ENCODE measurements at places on chromosomes 6 and 20.

GRCh38 chr6:67201563-67201962 is 1433.5 kb upstream of the ADGRB3 start:
- no peak for DNase-seq

DNA sequence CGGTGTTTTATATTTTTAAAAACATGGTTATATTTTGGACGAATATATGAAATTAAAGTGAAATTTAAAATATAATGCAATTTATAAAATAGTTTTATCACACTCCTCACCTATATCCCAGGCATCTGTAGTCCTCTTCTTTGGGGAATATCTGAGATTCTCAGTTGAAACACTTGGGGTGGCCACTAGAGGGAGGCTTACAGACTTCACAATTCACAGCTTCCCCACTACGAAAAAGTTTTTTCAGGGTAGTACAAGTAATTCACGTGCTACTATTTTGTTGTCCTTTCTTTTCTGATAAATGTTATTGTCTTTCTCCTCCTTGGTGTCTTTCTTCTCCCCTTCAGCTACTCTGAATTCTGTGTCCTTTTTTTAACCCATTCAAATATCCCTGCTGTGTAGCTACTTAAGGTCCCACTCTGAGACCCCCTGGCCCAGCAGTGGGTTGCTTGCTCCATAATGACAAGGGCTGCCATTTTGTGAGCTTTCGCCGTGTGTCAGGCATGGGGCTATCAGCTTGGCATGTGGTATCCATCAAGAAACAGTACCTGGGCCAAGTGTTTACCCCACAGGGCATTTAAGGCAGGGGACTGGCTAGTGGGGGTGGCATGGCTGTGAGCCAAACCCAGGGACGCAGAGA is 43.6 kb upstream of the PHACTR3 start:
- no peak for DNase-seq

DNA sequence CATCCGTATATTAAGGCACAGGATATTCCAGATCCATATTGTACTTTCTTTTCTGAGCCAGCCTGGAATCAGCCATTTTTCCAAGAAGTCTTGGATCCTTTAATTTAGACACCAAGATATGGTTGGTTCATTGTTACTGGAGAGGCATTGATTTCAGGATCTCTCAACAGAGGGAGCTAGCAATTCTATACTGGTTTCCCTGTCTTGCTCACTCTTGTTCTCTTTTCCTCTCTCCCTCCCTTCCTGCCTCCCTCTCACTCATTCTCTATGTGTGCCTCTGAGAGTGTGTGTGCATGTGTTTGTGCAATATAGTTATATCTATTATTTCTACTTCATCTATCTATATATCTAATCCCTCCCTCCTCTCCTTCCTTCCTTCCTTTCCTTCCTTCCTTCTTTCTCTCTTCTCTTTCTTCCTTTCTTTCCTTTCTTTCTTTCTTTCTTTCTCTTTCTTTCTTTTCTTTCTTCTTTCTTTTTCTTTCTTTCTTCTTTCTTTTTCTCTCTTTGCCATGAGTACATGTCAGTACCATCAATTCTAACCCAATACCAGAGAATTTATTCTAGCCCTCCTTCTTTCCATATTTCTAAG is 299.1 kb downstream of the EPHA7 start:
- no peak for DNase-seq

- peak; percentile 58 for DNase-seq
Measured at GRCh38 chr6:399785-400534, 8.4 kb downstream of the IRF4 start.

- DNase-seq = peak; percentile 27
Measured at GRCh38 chr20:13009682-13010406, 1.1 kb downstream of the SPTLC3 start.

GRCh38 chr20:55656231-55656775 is 349.0 kb downstream of the CBLN4 start:
- no peak for DNase-seq

DNA sequence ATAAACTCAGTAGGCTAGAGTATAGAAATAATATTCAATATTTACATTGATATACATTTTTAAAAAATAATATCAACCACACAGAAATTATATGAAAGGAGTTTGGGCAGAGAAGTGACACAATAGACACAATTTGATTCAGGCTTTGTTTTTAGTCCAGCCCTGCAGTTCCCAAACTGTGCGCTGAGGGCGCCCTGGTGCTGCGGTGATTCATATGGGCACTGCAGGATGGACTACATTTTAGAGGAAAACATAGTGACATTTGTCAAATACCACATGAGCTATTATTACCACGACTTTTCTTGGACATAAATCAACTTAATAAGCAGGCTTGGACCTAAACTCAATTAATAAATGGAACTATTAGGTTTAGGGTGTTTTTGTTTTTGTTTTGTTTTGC is 364.3 kb upstream of the ID4 start:
- DNase-seq = no peak

DNA sequence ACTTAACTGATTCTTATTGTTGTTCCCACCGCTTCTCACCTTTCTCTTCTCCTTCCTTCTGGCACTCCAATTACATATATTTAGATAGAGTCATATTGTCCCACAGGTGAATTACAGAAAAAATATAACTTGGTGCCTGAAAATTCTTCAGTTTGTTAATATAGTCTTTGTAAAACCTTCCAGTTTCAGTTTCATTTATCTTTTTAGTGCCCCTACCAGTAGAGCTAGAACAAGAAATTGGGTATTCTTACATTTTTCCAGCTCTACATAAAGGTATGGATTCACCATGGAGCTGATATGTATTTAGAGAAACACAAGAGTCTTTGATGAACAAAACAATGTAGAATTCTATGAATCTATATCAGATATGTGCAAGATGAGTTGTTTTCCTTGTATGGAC is 10.7 kb downstream of the MANEA start:
- no peak for DNase-seq

- no peak for DNase-seq
Measured at GRCh38 chr20:37598100-37598543, 70.4 kb upstream of the BLCAP start.

DNA sequence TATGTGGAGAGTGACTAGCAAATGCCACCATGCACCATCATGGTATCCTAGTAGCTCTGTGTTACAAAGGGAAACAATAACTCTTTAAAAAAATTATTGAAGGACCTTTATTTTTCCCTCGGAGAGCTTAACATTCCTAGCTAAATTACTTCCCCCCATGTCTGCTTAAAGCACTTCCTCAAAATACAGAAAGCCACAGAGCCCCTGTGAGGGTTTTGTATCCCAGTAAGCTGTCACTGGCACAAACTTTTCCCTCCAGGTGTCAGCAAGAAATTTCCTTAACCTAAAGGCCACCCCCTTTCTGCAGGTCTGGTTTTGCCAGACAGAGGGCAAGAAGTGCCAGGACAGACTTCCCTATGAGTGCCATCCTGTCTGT is 340.0 kb upstream of the PRDM1 start:
- no peak for DNase-seq

DNA sequence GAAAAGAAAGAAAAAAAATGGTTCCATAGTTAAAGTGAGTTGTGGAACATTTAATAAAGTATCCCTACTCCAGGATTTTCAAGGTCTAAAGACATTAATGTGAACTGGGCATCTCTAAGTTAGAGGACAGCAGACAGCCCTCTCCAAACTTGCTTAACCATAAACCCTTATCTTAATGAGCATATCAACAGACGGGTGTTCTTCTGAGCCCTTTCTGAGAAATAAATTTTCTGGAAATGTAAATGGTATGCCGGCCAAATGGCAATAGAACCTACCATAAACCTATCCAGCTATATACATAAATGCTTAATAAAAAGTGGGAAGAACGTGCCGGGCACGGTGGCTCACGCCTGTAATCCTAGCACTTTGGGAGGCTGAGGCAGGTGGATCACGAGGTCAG is 12.5 kb downstream of the SLC18B1 start:
- no peak for DNase-seq

DNA sequence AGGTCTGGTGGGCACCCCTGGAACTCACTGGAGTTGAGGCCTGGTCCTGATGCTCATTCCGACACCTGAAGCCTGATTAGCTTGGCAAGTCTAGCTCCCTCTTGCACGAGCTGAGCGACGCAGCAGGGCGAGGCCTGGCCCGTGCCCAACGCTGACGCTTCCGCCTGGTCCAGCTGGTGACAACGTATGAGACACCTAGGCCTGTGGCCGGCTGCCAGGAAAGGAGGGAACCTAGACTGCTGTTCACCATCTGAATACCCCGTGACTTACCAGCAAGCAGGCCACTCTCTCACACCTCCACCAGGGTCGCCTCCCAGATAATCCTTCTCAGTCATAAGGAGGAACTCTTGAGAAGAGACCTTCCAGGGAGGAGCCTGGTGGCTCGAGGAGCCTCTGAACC is 24.5 kb downstream of the YTHDF1 start:
- no peak for DNase-seq

DNA sequence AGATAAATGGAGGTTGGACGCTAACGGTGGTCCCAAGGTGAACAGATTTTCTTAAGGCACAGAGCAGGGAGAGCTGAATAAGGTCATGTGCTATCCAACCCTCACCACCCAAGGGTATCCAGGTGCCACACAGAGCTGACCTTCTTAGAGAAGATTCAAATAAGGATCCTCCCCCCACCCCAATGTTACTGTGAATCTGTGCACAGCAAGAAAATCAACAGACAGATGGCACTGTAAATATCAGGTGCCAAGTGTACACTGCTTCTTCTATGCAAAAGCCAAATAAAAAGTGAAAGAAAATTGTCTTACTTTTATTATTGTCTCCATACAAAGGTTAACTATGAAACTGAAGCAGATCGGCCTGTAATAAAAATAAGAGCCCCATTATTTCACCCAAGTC is 96.9 kb downstream of the PAK5 start:
- no peak for DNase-seq

DNA sequence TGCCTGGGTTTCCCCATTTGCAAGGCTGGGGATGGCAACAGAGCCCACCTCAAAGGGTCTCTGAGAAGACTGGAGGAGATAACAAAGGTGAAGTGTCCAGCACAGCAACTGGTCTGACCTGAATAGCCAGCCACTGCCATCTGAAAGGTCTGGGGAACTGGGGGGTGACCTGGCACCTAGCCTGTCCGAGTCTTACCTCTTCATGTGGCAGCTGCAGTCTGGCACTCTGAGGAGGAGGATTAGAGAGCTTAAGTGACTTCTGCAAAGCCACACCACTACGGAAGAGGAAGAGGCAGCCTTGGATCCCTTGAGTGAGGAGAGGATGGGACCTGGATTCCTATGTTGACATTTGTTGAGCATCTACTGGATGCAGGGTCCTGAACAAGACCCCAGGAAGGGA is 22.2 kb downstream of the C20orf203 start:
- no peak for DNase-seq

GRCh38 chr20:33362898-33363297 is 38.4 kb downstream of the CDK5RAP1 start:
- DNase-seq = no peak

All from CD4-positive, alpha-beta T cell treated with Interferon alpha-2 for 1 hour (primary cell).